RKO (cell line): ENCODE measurements at places on chromosomes 7 and 10.

GRCh38 chr10:87803831-87804230 is 14.2 kb downstream of the ATAD1 start:
- no peak for DNase-seq

DNA sequence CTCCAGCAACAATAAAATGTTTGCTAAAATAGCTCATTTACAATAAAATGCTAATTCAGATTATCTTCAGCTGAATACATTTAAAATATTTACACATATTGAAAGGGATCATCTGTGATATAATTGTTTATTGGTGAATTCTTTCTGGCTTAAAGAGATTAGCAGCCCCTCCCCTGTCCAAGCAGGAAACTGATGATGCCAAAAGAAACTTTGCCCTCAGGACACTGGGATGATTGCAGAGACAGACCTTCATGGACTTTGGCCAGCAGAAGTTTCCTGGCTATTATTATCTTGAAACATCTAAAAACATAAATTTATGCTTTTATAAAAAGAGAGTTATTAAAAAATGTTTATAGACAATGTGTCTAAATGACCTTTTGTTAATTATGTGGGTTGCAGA is 764.9 kb upstream of the MBL2 start:
- no peak for DNase-seq

- DNase-seq: no peak
Observed at GRCh38 chr10:128429835-128430513, 303.8 kb upstream of the MKI67 start.

GRCh38 chr10:14377591-14378175 is 47.0 kb upstream of the FRMD4A start:
- DNase-seq: no peak
